ENCODE measurements at places on chromosomes 12 and 14. TPM values are rescaled to one million over a fixed set of nuclear protein-coding genes. Genes with fewer than 3 reads are reported as not detected.

Gene P2RX4
- total RNA-seq, result 82.2 TPM

Gene TMEM179
- total RNA-seq, result not detected

Gene RAPGEF3
- total RNA-seq, result 10.1 TPM

Gene ADAM20
- 0.35 TPM for total RNA-seq

Gene B4GALNT3
- total RNA-seq, result 73.7 TPM

Measured in colonic mucosa (tissue), 4 donors.